Sigmoid colon (tissue), 7 donors: ENCODE measurements at places on chromosomes 12 and 14.

- DNase-seq = no peak
These were observed 33.0 kb upstream of the BICDL1 start for GRCh38 chr12:119956047-119956446.

GRCh38 chr12:75766263-75767160 is 255.1 kb upstream of the KRR1 start:
- no peak for DNase-seq

DNA sequence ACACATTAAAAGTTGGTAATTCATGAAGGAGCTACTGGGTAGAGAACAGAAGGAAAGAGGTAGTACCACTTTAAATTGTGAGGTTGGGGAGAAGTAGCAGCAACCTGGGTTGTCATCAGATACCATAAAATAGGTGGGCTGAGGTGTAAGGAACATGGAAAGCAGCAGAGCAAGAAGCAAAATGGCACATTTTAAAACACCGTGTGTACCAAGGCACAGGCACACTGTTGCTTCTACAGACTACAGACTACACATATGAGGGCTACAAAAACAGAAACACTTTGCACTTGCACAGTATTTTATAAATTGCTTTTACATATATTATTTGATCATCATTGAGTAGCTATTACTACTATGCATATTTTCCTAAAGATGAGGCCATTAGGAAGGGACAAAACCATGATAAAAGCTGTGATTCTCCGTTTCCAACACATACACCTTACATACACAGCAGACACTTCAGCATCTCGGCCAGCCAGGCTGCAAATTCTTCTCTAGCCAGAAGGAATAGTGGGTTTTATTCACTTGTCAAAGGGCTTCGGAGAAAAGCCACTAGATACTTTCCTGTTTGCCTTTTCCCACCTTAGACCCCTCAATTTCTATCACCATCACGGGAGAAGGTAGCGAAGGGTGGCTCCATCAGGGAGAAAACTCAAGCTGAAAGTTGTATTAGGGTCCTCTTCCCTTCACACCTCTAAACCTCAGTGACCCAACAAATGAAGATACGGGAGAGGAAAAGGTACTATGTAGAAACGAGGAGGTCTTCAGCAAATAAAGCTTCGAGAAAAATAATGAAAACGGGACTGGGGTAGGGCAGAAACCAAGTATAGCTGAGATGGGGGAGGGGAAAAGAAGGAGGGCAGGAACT is 1.6 kb downstream of the PYM1 start:
- DNase-seq = no peak

- no peak for DNase-seq
These were observed 1.5 kb upstream of the VAMP1 start for GRCh38 chr12:6471989-6472360.

DNA sequence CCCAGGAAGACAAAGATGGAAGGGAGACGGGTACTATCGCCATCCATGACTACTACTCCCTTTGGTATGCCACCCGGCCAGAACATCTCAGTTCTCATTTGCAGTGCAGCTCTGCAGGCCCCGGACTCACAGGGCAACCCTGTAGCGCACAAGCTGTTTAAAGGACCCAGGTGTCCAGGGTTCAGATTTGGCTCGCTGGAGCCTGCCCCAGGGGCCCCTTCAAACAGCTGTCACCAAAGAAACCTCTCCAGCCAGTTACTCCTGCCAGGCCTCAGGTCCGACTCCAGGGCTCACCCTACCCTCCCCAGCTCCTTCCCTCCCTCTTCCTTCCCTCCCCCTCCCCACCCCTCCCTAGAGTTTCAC is 5.5 kb upstream of the CHD4 start:
- DNase-seq = no peak

DNA sequence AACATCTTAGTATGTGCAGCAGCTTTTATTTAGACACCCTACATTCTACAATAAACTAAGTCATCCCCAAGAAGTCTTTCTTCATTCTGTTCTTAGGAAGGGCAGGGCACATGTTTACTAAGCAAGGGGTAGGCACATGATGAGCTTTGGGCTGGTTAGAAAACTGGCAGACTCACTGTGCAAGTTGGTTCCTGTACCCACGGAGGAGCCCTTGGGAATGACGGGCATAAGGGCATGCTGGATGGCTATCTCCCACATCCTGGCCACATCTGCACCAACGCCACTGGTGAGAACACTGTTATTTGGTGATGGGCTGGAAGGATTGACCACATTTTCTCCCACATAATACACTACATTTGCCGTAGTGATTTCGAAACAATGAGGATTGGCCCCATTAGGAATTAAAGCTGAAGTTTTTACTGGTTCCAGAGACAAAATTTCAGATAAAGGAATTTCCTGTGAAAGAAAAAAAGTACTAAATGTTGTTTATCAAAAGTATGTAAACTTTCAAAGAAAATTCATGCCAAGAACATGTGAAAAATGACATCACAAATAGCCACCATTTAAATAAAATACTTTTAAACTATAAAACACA is 297.0 kb downstream of the PRKD1 start:
- DNase-seq = no peak

DNA sequence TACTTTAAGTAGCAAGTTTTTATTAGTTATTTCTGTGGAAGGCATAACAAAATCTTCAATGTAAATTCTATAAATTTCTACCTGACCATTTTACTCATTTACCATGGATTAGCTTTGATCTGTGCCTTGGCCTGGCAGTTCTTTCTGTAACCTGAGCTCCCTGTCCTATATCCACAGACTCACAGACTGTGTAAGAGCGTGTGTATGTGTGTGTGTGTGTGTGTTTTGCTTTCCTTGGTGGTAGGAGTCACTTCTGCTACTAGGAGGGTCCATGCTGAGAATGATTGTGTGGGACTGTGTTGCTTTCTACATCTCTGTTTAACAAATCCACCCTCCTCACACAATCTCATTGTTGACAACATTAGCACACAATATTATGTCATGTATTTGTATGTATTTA is 221.2 kb upstream of the PELI2 start:
- DNase-seq = no peak

GRCh38 chr12:9605483-9605882 is 2.2 kb downstream of the KLRB1 start:
- no peak for DNase-seq

- DNase-seq = no peak
These were observed 31.4 kb downstream of the CD9 start for GRCh38 chr12:6231359-6232268.

DNA sequence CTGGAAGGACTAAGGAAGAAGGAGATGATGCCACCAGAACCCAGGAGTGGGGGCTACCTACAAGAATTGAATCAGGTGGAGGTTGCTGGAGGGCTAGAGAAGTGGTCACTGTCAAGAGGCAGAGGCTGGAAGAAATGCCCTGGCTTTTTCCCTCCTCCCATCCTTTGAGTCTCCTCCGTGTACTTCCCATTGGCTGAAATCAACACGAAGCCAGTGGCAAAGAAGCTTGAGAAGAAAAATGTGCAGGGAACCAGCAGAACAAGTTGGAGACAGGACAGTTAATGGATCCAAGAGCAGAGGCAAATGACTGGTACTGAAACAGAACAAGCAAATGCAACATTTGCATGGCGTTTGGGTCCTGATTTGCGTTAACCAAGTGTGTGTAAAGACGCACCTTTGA is 9.1 kb upstream of the FBLN5 start:
- DNase-seq = no peak
